Myocyte (in vitro differentiated cells): ENCODE measurements at places on chromosomes 11 and 22. TPM values are rescaled to one million over a fixed set of nuclear protein-coding genes. Genes with fewer than 3 reads are reported as not detected.

GRCh38 chr11:83097429-83098075 lies 25.9 kb upstream of the RAB30 start:
- no peak for DNase-seq

DNA sequence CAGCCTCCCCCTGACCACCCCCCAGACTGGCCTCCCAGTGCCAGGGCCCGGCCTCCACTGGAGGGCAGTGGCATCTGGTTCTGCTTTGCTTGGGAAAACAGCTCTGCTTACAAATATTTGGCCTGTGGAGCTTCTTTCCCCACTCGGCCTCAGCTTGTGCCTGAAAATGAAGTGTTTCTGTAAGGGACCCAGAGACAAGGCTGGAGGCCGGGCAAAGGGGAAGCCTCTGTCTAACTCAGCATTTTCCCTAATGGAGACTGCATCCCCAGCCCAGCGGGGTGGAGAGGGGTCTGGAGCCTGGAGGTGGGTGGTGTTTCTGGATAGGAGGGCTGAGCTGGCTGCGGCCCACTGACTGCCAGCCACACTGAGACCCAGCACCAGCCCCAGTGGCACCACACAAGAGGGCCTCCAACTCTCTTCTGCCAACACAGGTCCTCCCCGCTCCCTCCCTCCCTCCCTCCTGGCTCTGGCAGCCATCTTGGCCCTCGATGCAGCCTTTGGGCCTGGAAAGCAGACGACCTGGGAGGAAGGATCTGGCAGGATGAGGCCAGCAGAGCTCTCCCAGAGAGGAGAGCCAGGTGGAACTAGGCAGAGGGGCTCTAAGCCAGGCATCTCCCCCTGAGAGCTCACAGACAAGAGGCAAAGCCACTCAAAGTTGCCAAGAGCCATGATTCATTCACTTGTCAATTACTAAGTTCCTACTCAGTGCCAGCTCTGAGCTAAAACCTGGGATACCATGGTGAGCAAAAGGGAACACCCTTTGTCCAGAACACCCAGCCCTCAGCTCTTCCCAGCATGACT lies 77.1 kb upstream of the CD82 start:
- DNase-seq: no peak

DNA sequence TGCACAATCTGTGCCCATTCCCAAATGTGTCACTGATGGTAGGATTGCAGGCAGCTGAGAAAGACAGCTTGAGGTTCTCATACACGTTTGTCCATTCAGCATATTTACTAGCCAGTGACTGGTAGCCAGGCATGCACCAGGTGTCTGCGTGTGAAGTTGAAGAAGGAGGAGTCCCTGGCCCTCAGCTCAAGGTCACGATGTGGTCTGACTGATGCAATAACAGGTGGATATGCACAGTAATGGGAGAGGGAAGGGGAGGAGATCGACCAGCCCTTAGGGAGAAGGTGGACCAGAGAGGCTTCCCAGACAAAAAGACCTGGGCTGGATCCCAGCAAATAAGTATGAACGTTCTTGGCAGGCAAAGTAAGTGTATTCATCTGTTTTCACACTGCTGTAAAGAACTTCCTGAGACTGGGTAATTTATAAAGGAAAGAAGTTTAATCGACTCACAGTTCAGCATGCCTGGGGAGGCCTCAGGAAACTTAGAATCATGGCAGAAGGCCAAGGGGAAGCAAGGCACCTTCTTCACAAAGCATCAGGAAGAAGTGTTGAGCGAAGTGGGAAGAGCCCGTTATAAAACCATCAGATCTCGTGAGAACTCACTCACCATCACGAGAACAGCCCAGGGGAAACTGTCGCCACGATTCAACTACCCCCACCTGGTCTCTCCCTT lies 96.0 kb downstream of the MN1 start:
- DNase-seq: peak; percentile 17

DNA sequence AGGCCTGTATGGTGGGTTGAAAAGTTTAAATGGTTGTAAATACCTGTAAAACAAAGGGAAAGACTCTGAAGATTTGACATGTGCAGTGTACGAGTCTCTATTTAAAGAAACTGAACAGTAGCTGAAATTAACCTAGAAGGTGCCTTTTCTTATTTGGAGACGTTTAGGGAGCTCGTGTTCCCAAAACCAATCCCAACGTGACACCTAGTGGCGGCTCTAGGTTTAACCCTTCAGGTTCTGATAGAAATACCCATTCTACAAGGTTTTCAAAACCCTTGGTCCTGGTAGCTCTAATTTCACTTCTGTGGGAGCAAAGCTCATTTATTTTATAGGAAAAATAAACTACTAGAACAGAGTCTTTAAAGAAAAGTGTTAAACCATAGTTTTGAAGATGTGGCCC lies 258.3 kb downstream of the LRRC4C start:
- DNase-seq: no peak

- DNase-seq: peak; percentile 99
These were observed 12.5 kb upstream of the MB start for GRCh38 chr22:35629406-35630216.

GRCh38 chr11:73085189-73085875 lies 56.8 kb downstream of the FCHSD2 start:
- DNase-seq: peak; percentile 88

Gene WT1
- not detected in 2 replicates for total RNA-seq

- DNase-seq: peak; percentile 78
These were observed 801 bp upstream of the TXNRD2 start for GRCh38 chr22:19942157-19943081.
